DND-41 (cell line): ENCODE measurements at places on chromosomes 6 and 20.

DNA sequence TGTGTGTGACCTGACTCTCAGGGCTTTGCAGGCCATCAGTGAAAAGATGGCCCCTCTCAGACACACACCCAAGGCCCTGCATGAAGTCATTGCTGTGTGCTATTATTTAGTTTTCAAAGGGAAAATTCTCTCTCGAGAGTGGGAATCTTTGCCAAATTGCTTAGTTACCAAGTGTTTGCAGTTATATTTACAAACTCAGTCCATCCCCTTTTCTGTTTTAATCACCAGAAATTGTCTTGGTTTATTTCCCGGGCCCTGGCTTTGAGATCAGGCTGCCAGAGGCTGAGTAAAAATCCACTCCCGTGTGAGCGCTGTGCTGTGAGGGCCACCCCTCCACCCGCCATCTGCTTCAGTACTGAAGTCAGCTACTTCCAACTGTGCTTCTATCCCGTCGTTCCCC is 163.1 kb downstream of the SOD2 start:
- H3K4me1 ChIP-seq, result no peaks in the 10 kb centered on the region
- H3K27me3 ChIP-seq, result peaks cover 13% of the 10 kb centered on the region
- no peaks in the 10 kb centered on the region for H3K36me3 ChIP-seq
- DNase-seq, result no peak
- H3K4me3 ChIP-seq, result no peak overlapping the region

DNA sequence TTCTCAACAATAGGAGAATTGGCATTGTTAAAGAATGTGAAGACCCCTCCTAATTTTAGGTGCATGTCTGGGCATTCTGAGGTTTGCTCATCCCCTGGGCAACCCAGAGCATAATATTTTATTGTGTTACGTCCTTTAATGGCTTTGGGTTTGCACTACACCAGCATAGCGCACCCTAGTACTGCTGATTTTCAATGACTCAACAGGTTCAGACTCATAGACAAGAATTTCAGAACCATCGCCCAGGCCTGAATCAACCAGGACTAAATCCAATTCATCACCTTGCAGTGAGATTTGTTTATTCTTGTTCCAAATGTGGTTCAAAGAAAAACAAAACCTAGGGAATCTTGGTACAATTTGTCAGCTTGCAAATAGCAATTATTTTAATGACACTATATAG is 137.8 kb upstream of the PHACTR1 start:
- no peaks in the 10 kb centered on the region for H3K36me3 ChIP-seq
- no peaks in the 10 kb centered on the region for H3K4me1 ChIP-seq
- no peak overlapping the region for H3K27ac ChIP-seq
- no peak for DNase-seq

DNA sequence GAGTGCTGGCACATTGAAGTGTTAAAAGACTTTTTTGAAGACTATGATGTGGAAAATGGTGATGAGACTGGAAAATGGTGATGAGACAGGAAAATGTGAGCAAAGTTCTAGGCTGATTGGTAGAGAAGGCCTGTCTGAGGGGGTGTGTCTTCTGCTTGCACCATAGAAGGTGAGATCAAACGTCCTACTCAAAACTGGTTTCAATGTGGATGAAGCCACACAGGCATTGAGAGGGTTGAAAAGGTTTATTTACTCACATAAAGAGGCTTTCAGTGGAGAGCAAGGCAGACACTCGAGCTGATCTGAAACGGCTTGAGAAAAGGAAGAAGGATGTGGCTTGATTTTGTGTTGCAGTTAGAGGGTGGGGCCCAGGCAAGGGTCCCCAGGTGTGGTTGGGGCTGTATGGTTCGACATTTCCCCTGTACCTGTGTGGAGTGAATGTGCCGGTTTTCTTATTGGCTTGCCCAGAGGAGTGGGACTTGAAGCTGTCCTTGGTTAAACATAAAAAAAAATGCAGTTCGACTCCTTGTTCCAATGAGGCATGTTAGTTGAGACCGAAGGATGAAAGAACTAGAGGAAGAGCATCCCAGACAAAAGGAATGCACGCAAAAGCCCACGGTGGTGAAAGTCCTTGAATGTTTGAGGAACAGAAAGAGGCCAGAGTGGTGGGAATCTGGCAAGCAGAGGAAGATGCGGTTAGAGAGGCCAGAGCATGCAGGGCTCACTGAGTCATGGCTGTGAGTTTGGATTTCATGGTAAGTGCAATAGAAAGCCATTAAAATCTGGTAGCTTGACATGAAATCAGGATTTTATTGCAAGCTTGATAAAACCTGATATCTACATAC is 172.3 kb downstream of the EPM2A start:
- no peak overlapping the region for H3K4me3 ChIP-seq
- H3K4me1 ChIP-seq, result no peaks in the 10 kb centered on the region
- no peaks in the 10 kb centered on the region for H3K36me3 ChIP-seq
- no peak for DNase-seq

- H3K4me1 ChIP-seq, result no peaks in the 10 kb centered on the region
- no peak overlapping the region for H3K27ac ChIP-seq
- no peaks in the 10 kb centered on the region for H3K36me3 ChIP-seq
- H3K4me3 ChIP-seq, result no peak overlapping the region
These were observed 456.8 kb upstream of the CHD6 start for GRCh38 chr20:42074944-42075343.

DNA sequence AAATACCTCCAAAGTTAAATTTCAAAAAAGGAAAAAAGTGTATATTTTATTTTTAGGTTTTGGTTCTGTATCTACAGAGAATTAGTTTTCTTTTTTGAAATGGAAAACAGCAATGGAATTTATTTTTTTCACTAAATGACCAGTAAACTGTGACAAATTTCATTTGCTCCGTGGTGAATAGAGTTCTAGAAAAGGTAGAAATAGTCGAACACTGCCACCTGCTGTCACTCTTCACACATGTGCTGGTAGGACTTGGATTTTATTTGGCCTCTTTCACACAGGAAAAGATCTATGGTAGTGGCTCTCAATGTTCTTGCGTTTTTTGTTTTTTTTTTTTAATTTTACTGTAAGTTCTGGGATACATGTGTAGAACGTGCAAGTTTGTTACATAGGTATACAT is 312.5 kb downstream of the EYA4 start:
- no peaks in the 10 kb centered on the region for H3K4me1 ChIP-seq
- no peaks in the 10 kb centered on the region for H3K36me3 ChIP-seq
- H3K27me3 ChIP-seq, result peaks cover 3% of the 10 kb centered on the region
